CD4-positive, alpha-beta memory T cell (primary cell): ENCODE measurements at places on chromosomes 16 and 17.

DNA sequence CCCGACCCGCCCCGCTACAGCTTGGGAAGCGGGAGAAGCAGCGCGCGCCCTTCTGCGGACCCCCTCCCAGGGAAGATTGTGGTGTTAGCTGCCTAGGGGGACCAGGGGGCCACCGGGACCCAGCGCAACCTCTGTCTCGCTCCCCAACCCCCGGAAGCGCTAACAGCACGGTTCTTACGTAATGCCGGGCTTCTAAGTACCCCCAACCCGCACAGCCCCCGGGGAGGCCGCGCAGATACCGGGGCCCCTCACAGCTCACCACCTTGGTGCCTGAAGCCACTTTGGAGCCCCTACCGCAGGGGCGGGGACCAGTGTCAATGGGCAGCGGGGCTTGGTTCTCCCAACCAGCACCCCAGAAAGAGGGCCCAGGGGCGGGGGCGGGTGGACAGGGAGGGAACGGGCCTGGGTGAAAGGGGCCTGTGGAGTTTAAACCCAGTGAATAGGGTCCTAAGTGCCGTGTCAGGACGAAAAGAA is 348 bp downstream of the MPP2 start:
- DNase-seq: peak; percentile 28

DNA sequence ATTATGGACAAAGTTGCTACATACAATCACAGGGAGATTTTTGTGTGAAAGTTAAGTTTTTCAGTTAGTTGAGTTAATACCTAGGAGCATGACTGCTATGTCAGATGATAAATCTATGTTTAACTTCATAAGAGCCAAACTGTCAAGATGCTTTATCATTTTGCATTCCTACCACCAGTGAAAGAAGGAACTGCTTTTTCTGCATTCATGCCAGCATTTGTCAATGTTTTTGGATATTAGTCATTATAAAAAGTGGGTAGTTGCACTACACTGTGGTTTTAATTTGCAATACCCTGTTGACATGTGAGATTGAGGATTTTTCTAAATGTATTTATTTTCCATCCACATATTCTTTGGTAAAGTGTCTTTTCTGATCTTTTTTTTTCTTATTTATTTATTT is 434.0 kb upstream of the MON1B start:
- DNase-seq: no peak

DNA sequence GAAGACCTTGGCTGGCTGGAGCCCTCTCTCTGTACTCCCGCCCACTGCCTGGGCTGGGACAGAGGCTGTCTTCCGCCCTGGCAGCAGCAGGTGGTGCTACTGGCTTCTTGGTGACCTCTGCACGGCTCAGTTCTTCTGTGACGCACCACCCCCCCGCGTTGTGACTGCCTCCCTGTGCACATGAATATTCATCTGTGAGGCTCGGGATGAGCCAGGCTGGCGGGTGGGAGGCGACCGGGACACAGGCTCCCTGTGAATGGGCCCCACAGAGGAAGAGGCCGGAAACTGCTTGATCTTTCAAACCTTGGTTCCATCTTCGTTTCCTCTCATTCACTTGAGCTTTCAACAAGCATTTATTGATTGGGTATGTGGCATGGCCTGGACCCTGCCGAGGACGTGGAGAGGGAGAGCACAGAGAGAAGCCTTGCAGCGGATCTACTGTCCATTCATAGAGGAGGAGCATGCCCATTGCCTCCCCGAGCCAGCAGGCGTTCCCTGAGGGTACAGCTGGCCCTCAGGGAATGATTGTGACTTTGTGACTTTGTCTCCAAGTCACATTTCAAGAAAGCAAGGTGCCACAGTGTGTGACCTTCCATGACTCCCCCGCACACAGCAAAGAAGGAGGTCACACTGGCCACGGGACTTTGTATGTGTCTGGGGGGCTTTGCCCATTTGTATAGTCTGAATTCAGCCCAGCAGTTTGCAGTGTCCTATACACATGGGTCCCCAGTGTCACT is 45.0 kb downstream of the B9D1 start:
- DNase-seq: no peak

GRCh38 chr17:49916854-49917515 is 52.0 kb upstream of the DLX4 start:
- no peak for DNase-seq
